ENCODE measurements at places on chromosomes 16 and 17.

DNA sequence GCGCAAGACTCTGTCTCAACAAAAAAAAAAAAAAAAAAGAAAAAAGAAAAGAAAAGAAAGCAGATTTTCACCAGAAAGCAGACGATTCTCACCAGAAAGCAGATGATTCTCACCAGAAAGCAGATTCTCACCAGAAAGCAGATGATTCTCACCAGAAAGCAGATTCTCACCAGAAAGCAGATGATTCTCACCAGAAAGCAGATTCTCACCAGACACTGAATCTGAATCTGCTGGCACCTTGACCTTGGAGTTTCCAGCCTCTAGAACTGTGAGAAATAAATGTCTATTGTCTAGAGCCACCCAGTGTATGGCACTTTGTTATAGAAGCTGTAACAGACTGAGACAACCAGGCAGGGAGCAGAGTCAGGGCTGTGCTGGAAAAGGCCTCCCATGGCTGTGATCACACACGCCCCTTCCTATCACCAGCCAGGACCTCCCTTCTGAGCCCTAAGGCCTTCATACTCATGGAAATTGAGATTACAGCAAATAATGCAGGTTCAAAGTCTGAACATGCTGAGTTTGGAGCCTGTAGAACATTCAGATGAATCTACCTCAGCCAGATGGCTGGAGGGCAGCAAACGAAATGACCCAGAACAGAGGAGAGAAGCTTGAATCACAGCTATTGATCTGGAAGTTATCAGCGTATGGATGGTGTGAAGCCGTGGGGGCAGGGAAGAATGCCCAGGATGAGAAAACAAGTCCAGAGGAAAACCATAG is 309.3 kb downstream of the SLC39A11 start:
- DNase-seq: no peak

GRCh38 chr16:46573008-46573833 is 48.0 kb downstream of the SHCBP1 start:
- DNase-seq: no peak

- peak; percentile 26 for DNase-seq
These were observed 1.1 kb upstream of the RNF213 start for GRCh38 chr17:80259457-80260068.

- DNase-seq: no peak
These were observed 59.1 kb upstream of the ELAC2 start for GRCh38 chr17:13076905-13077304.

DNA sequence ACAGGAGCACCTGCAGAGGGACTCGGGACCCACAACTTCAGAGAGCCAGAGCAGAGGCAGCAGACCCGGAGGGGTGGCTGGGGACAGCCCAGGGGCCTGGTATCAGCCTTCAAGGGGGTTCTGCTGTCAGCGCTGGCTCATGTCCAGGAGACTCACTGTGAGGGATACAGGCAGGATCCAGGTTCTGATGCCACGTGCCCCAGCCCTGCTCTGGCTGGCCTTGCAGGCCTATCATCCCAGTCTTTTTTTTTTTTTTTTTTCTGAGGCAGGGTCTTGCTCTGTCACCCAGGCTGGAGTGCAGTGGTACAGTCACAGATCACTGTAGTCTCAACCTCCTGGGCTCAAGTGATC is 9.0 kb upstream of the MTSS2 start:
- no peak for DNase-seq

- no peak for DNase-seq
These were observed 212.9 kb downstream of the CDH8 start for GRCh38 chr16:61823326-61823725.

DNA sequence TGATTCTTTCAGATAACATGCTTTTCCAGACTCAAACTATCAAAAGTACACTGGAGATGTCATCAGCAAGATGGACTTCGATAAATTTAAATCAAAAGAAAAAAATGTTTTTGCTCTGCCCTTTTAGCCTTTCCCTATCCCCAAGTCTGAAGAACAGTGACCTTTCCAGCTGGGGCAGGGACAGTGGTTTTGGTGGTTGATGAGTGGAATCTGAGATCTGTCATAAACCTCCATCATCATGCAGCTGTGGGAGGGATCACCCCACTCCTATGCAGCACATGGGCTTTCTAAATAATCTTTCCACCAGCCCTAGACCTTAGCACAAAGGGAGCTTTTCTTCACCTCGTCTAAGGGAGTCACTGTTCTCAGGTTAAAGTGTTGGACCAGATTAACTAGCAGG is 869.5 kb upstream of the SOX9 start:
- DNase-seq: no peak

DNA sequence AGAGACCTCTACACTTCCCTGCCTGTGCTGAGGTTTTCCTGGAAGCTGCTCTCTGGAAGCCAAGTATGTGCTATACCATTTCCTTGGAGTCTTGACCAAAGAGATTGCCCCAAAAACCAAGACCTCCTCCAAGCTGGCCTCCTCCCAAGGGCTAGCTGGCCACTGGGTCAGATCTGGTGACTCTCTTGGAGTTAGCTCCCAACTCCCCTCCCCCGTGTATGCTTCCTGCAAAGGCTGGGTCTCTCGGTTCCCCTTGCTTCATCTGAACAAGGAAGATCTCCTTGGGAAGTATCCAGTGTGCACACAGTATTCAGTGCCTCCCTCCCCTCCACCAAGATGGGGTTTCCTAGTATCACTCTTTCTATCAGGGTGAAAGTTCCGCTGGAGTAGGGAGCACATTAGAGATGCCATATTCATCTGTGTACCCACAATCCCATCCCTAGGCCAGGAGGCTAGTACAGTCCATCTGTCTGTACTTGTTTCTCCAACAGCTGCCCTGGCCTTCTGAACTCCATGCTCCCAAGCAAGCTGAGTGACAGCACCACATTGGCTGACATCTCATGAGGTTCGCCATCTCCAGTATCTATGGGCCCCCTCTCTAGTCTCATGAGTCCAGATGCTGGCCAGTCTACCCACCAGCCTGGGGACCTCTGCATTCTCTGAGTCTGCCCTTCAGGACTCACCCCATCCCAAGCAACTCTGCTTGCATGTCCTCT is 3.2 kb downstream of the GAS7 start:
- DNase-seq: no peak

GRCh38 chr16:4859900-4860255 is 12.6 kb downstream of the UBN1 start:
- no peak for DNase-seq

DNA sequence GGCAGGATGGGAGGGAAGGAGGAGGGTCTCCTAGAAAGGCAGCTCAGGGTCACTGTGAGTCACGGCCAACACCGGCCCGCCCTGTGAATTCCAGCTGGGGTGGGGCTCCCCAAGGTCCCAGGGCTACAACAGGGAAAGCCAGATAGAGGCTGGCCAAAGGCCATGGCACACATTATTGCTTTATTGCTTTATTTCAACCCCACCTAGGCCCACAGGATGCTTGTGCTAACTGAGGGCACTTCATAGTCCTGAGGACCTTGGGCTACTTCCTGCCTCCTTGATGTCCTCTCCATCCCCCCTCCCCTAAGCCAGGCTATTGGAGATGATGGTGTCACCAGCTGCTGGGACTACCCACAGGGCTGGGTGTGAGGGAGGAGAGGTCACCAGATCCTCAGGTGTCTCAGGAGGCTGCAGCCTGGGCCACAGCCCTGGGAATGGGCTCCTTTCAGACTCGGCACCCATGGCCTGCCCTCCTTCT is 26.1 kb downstream of the LRRC75A start:
- DNase-seq: no peak

DNA sequence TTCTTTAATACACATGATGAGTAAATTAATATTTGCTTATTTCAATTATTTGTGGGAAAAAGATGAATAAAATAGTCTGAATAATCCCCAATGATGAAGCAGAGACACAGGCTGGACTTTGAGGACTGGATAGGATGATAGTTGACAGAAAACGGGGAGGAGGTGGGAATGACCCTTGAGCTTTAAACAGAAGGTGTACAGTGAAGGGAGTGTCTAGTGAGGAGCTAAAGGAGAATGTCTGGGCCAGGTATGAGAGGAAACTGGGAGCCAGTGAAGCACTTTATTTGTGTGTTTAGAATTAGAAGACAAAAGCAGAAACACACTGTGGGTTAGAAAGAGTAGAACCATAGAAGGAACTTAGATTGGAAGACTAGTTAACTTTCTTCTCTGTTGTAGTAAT is 230.4 kb upstream of the CA10 start:
- DNase-seq: no peak

Measured in CD4-positive, alpha-beta T cell treated with Interleukin-4 for 4 hours (primary cell).